Forelimb muscle (tissue), 1 donor: ENCODE measurements at places on chromosomes 4 and X. TPM values are rescaled to one million over a fixed set of nuclear protein-coding genes. Genes with fewer than 3 reads are reported as not detected.
A peak's percentile ranks its signal among the peaks of the same experiment; 100 is the strongest.

DNA sequence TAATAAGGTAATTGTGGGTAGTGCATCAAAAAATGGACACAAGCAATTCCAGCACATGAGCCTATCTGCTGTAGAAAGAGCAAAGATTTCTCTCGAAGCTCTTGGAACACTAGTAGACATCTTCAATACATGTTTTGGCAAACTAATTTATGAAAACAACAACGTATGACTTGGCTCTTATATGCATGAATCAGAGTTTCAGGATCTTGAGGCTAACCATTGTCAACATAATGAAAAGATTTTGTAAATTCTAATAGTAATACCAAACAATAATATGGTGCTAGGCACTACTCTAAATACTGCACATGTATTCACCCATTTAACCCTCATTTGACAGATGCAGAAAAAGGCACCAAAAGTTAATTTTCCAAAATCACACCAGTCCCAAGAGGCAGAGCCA lies 25.1 kb upstream of the ANKRD50 start:
- DNase-seq = no peak

- DNase-seq = no peak
Measured at GRCh38 chrX:44401151-44401550, 57.7 kb upstream of the EFHC2 start.

DNA sequence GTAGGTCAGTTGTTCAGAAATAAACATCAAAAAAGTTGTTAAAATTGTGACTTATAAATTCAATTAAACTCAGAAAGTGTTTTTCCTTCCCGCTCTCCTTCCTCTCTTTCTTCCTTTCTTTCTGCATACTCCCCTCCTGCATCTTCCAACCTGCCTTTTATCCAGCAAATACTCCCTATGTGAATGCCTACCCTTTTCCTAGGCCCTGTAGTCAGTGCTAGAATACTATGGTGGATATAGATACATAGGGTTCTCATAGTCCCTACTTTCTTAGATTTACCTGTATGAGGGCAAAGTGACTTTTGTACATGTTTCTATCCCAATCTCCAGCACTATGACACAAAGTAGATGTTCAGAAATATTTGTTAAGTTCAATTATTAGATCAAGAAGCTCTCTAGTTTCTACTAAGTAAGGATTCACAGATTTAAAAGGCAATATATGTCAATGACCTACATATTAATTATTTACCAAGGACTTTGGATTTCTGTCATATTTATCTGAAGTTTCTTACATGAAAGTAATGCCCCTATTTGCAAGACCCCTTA lies 732 bp downstream of the SULT1E1 start:
- DNase-seq = no peak

The CT45A8 gene
- not detected for polyA plus RNA-seq

GRCh38 chr4:52876069-52876468 lies 14.0 kb downstream of the RASL11B start:
- no peak for DNase-seq

DNA sequence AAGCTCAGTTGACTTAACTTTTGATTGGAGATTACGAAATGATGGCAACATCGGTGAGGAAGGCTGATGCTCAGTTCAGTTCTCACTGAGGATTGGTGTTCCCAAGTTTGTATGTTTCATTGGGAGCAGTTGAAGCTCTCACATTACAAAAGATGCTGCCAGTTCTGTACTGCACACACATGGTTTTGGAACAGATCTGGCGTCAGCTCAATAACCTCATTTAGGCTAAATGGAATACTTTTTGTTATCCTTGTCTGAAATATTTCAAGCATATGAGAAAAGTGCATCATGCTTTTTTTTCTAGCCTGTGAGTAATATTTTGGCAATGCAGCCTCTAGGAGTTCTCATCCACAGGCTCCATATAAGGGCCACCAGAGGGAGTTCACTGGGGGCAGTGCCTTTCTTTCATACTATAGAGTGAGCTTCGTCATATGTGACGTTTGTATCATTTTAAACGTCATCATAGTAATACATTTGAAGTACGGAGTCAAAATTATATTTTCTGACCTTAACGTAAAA lies 4.1 kb downstream of the ENPEP start:
- peak; percentile 80 for DNase-seq

The AFF2 gene
- 0.66 TPM for polyA plus RNA-seq

DNA sequence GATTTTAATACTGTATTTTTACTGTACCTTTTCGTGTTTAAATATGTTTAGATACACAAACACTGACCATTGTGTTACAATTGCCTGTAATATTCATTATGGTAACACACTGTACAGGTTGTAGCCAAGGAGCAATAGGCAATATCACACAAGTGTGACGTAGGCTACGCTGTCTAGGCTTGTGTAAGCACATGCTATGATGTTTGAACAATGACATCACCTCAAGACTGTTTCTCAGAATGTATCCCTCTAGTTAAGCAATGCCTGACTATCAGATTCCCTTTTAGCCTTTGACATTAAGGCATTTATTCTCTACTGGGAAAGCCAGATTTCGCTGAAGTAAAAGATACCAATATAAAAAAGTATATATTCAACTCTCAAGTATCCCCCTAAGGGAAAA lies 66.2 kb downstream of the VCX3A start:
- DNase-seq = no peak

DNA sequence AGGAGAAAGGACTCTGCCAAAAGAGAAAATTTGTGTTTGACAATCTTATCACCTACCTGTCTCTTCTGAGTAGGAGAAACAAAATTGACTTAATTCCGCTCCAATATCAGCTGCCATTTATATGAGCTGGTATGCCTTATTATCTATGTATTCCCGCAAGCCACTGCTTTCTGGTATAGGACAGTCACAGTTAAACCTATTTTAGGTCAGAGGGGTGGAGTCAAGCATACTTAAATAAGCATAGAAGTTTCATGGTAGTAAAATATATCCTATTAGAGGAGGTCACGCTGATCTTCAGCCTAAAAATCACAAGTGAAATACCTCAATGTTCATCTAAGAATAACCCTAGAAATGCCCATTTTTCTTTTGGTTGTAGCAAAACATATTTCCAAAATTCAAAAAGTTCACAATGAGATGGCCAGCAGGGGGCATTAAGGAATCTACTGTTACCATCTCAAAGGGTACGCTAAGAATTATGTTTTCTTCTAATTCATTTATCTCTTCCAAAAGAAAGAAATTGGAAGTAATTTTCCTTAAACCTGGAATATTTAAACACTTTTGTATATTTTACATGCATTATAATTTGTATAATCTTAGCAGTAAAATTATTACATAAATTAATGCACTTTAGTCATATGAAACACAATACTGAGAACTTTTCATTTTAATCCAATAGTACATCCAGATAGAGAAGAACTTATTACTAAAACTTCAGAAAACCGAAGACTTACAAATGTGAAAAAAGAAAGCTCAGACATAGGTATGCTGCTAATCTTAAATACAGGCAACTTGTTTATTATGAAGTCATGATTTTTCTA lies 10.5 kb downstream of the PPAT start:
- no peak for DNase-seq

DNA sequence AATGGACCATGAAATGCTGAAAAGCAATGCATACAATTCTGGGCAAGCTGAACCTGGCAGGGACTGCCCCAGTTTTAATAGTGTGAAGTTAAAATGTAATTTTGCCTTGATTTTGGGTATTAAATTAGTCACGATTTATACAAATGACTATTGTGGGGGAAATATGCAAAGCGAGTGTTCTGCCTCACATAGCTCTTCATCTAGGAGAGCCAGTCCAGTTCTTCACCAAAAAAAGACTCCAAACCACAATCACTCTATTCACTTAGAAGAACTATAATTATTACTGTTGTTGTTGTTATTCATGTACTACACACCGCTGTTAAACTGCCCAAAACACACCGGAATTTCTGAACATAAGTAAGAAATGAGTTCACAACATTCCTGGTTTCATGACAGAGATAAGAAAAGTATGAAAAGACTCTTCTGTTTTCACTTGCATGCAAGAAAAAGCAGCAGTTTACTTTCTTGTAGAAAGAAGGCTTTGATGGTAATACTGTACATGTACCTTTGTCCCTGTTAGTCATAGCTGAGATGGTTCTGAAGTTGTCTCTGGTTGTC lies 101.9 kb downstream of the QRFPR start:
- DNase-seq = no peak

The LNX1 gene
- 4.2 TPM for polyA plus RNA-seq

DNA sequence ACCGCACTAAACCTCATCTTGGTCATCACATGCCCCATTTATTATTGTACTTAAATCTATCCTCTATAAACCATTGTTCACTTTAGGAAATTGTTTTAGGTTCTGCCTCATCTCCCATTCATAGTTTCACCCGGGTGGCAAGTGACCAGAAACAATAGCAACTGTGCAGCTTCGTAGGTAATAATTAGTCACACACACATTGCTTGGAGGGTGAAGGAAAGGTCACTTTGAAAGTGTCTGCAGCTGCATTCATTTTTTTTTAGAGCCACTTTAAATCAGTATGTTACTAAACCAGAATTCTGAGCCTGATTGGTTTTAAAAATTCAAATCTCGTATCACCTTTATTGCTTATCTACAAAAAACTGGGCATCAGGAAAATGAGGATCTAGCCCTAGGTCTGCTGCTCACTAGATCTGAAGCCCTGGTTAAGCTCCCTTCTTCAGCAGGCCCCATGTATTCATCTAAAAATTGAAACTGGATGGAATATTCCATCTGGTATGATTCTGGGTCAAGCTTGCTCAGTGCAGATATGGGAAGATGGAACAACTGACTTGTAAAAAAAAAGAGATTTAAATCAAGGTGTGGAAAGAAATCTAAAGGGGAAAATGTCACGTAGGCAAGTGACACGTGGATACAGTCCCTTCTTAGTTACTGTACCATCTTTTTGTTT lies 62.4 kb downstream of the LIMCH1 start:
- no peak for DNase-seq

- no peak for DNase-seq
Measured at GRCh38 chrX:116436358-116436816, at the start of gene SLC6A14. SLC6A14 (plus strand) TSS chrX:116436606; CDS start chrX:116436710, 104 bp downstream.

DNA sequence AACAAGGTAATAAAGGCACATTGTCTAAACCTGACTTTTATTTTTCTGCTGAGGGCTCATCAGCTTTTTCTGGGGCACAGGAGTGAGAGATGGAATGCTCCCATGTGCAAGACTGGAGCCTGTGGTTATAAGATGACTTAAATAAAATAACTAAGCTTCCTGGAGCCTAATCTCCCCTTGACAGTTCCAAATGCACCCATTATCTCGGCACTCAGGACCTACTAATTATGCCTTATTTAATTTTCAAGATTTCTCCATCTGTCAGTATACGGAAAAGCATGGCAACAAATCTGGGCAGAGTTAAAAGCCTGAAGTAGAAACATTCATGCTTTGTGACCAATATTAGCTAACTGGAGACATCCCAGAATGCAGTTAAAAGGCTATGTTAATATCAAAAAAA lies 416.7 kb upstream of the TEX13C start:
- no peak for DNase-seq

- DNase-seq = no peak
Measured at GRCh38 chr4:80196259-80196921, 913 bp upstream of the PRDM8 start.

GRCh38 chr4:9996319-9997110 lies 24.8 kb downstream of the SLC2A9 start:
- DNase-seq = no peak

- DNase-seq = no peak
Measured at GRCh38 chr4:2691952-2692435, 64.1 kb downstream of the TNIP2 start.

The PDCL2 gene
- polyA plus RNA-seq = not detected

GRCh38 chr4:120277391-120277790 lies 210.7 kb upstream of the MAD2L1 start:
- DNase-seq = no peak

DNA sequence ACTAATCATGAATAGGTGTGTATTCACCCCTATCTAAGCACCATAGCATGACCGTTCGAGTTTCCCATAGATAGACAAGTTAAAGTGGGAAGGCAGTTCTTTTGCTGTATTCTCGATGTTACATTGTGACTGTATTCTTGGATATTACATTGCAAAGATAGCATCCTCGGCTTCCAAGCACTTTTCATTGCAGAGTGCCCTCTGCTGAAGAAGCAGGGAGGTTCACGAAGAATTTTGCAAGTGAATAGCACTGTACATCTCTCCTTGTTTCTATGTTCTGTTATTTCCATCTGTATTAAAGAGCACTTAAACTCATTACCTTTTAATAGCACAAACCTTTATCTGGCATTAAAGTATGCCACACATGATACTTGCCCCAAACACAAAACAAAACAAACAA lies 426.7 kb upstream of the ARX start:
- DNase-seq = no peak

- DNase-seq = no peak
Measured at GRCh38 chr4:143302536-143302935, 34.1 kb upstream of the GAB1 start.

DNA sequence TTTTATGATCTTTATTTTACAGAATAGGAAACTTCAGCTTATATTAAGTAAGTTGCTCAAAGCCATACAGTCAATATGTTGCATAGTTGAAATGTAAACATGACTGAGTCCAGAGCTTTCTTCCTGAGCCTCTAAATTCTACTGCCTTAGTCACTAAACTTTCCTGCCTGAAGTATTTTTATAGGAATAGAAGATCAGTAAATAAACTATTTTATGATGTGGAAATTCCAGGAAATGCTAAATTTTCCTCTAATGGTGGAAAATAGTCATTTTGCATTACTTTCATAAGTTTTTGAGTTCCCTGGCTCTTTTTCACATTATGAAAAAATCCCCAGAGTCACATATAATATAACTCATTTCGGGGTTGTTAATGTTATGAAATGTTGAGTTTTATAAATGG lies 182.8 kb downstream of the BANK1 start:
- DNase-seq = peak; percentile 56

The TDO2 gene
- 0.16 TPM for polyA plus RNA-seq

DNA sequence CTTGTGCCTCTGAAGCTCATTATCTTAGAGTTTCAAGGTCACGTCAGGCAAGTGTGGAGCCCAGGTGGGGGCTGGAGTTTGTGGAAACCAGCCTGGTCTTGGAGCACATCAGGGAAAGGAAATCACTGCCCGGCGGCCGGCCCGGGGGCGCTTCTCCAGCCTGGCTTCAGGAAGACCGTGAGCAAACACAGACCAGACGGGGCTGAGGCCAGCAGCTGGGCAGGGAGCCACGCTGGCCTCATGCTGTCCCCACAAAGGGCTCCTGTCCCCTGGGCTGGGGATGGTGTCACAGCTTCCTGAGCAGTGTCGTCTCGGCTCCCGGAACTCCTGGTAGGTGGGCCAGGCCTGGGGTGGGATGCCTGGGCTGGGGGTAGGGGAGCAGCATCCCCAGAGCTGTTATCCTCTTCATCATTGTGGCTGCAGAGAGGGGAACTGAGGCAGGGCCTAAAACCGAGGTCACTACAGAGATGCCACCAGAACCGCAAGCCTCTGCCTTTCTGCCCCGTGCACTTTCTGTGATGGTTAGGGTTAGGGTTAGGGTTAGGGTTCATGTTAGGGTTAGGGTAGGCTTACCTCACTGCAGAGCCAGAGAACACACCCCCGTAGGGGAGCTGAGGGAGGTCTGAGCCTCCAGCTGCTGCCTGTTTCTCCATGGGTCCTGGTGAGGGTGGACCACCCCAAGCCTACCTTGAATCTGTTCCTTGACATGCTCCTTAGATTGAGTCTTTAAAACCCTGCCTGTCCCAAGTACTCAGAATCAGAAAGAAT lies 77.5 kb downstream of the HTRA3 start:
- DNase-seq = no peak
